ENCODE measurements at places on chromosomes 16 and 17. TPM values are rescaled to one million over a fixed set of nuclear protein-coding genes. Genes with fewer than 3 reads are reported as not detected.

GRCh38 chr17:81931189-81931556 lies 3.6 kb upstream of the MAFG start:
- DNase-seq, result no peak
- H3K27me3 ChIP-seq, result no peaks in the 10 kb centered on the region
- peaks cover 10% of the 10 kb centered on the region for H3K4me1 ChIP-seq
- no peaks in the 10 kb centered on the region for H3K36me3 ChIP-seq
- H3K4me3 ChIP-seq, result no peak overlapping the region

GRCh38 chr16:88992351-88993165 lies 15.6 kb upstream of the CBFA2T3 start:
- no peak overlapping the region for H3K4me3 ChIP-seq
- no peaks in the 10 kb centered on the region for H3K36me3 ChIP-seq
- H3K4me1 ChIP-seq, result no peaks in the 10 kb centered on the region
- no peaks in the 10 kb centered on the region for H3K27me3 ChIP-seq
- no peak overlapping the region for H3K27ac ChIP-seq

- peak overlapping the region; percentile 86 for H3K27ac ChIP-seq
- H3K4me3 ChIP-seq, result no peak overlapping the region
- no peaks in the 10 kb centered on the region for H3K36me3 ChIP-seq
Observed at GRCh38 chr16:20441191-20441590, 10.1 kb upstream of the ACSM2A start.

GNAO1 gene
- total RNA-seq, result 2.0 TPM

DNA sequence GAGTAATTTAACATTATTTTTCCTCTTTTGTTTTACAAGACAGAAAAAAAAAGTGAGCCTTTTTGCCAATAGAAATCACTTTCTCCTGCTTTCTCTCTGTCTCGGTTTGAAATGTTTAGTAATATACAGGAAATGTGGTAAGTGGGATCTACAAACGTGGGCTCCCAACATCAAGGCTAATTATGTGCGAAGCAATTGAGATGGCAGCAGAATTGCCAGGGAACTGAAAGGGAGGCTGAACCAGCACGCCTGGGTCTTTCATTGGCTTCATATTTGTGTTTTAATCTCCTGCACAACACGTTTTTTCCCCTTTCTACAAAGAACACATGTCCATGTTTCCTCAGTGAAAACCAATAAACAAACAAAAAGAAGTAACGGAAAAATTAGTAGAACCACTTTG lies 743.9 kb upstream of the SOX9 start:
- no peaks in the 10 kb centered on the region for H3K27me3 ChIP-seq
- H3K36me3 ChIP-seq, result no peaks in the 10 kb centered on the region
- H3K4me3 ChIP-seq, result no peak overlapping the region
- DNase-seq, result no peak
- H3K27ac ChIP-seq, result no peak overlapping the region

DNA sequence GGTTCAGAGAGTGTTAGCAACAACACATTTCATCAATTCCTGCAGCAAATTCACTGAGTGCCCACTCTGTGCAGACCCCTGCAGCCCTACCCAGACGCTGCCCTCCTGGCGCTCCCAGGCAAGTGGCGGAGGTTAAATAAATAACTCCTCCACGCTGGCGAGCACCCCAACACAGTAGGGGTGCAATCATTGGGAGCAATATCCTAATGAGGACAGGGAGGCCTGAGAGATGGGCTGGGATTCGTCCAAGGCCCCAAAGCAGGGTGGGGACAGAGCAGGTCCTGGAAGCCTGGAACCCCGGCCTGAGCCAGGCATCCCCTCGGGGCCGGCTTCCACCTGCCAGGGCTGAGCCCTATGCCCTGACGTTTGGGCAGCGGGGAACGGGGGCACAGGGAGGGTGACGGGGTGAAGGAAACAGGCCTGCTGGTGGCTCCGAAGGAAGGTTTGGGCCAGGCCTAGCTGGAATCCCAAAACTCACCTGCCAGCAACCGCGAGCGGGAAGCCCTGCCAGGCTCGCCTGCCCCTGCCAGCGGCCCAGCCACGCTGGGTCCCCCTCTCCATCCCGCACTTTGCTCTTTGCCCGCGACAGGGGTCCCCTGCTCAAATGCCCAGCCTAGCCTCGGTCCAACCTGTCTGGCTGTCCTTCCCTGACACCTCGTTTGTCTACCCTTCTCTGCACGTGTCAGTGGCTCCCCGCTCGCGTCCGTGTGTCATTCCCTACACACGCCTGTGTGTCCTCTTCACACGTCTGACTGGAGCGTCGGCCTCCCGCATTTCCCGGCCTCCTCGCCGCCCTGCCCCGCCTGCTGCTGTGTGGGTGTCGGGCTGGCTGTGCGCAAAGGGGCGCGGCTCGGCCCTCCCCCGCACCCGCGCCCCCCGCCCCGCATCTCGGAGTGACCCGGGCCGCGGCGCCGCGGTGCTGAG lies 721 bp upstream of the BEAN1 start:
- peaks cover 6% of the 10 kb centered on the region for H3K4me1 ChIP-seq
- DNase-seq, result no peak
- H3K4me3 ChIP-seq, result peak overlapping the region; percentile 66
- no peak overlapping the region for H3K27ac ChIP-seq
- no peaks in the 10 kb centered on the region for H3K36me3 ChIP-seq

DNA sequence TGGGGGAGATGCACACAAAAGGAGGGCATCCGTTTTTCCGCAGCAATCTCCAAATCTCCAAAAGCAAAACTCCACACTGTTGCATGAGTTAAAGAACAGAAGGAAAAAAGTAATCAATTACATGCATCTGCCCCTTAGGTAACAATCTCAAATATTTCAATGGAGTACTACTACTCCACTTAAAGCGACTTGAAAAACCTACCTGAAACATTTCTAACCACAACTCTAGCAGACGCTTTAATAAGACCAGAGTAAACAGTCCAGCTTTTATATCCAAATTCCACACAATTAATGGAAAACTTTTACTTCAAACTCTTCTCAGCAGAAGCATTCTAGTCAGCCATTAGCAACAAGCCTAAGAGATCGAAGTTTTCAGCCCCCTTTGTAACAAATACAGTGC lies 29.9 kb downstream of the AP1G1 start:
- H3K27me3 ChIP-seq, result no peaks in the 10 kb centered on the region
- no peak overlapping the region for H3K4me3 ChIP-seq
- H3K36me3 ChIP-seq, result peaks cover 16% of the 10 kb centered on the region
- no peak for DNase-seq

GRCh38 chr16:3598236-3598635 lies 13.2 kb downstream of the SLX4 start:
- H3K4me1 ChIP-seq, result no peaks in the 10 kb centered on the region
- H3K36me3 ChIP-seq, result peaks cover 7% of the 10 kb centered on the region
- no peak overlapping the region for H3K27ac ChIP-seq
- DNase-seq, result no peak
- H3K4me3 ChIP-seq, result no peak overlapping the region

Measured in thoracic aorta (tissue), 2 donors.